Metanephros (tissue), 2 donors: ENCODE measurements at places on chromosomes 7 and 10. TPM values are rescaled to one million over a fixed set of nuclear protein-coding genes. Genes with fewer than 3 reads are reported as not detected.

Gene VWDE
- 3.1 TPM for total RNA-seq

Gene PFKP
- total RNA-seq: 44.7 TPM

Gene ADGRA1
- 1.2 TPM for total RNA-seq

Gene PTPRZ1
- 2.7 TPM for total RNA-seq

Gene SLC29A4
- 11.3 TPM for total RNA-seq
